ENCODE measurements at places on chromosomes 5 and 9.

- no peak for DNase-seq
Measured at GRCh38 chr5:180603076-180603594, 11.8 kb upstream of the SCGB3A1 start.

- DNase-seq, result no peak
Measured at GRCh38 chr9:93906195-93906880, 48.8 kb downstream of the BARX1 start.

DNA sequence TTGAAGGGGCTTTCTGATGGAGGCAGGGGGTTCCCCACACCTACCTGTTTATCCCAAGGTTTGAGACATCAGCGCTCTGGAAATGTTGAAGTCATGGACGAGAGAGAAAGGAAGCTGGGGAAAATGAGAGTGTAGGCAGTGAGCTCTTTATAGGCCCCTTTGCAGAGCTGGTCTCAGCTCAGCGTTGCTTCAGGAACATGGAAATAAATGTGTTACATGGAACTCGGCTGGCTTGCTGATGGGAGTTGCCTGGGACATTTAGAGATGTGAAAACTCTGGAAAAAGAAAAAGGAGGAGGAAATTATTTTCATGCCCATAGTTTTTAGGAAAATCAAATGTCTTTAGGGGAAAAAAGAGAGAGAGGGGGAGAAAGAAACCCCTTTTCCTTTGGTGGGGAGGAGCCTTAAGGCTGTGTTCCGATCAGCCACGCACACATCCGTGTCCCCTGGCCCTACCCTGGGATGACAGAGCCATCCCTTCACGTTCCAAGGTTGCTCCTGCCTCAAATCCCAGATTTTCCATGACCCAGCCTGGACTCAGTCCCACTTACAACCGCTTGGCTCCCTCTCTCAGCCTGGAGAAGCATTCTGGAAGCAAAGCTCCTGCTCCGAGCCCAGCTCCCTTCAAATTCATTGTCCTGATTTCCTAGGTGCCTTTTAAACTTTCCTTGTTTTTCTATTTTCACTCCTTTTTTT is 78.3 kb downstream of the COL27A1 start:
- no peak for DNase-seq

GRCh38 chr5:109496112-109496511 is 86.3 kb upstream of the PJA2 start:
- no peak for DNase-seq

DNA sequence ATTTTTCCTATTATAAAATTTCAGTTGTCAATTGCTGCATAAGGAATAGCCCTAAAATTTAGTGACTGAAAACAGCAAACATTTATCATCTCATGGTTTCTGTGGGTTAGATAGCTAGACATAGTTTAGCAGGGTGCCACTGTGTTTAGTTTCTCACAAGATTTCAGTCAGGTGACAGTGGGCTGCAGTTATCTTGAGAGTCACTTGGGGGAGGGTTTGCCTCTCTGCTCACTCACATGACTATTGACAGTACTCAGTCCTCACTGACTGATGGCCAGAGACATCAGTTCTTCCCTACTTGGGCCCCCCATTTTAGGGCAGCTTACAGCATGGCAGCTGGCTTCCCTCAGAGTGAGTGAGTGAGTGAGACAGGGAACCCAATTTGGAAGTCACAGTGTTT is 42.0 kb downstream of the PBX3 start:
- no peak for DNase-seq

DNA sequence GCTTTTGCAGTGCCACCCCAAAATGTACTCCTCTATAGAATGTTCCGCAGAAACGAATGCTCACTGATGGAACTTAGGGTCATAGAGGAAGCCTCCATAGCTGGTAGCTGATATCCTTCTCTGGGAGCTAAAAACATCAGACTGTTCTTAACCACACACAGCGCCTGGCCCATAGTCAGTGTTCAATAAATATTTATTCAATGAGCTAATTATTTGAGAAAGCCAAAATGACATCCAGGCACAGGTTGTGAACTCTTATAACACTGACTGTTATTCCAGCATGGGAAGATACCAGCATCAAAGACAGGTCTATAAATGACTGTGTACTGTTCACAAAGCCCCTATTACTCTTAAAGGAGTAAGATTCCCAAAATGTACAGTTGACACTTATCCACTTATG is 12.9 kb downstream of the GDF9 start:
- DNase-seq, result no peak

DNA sequence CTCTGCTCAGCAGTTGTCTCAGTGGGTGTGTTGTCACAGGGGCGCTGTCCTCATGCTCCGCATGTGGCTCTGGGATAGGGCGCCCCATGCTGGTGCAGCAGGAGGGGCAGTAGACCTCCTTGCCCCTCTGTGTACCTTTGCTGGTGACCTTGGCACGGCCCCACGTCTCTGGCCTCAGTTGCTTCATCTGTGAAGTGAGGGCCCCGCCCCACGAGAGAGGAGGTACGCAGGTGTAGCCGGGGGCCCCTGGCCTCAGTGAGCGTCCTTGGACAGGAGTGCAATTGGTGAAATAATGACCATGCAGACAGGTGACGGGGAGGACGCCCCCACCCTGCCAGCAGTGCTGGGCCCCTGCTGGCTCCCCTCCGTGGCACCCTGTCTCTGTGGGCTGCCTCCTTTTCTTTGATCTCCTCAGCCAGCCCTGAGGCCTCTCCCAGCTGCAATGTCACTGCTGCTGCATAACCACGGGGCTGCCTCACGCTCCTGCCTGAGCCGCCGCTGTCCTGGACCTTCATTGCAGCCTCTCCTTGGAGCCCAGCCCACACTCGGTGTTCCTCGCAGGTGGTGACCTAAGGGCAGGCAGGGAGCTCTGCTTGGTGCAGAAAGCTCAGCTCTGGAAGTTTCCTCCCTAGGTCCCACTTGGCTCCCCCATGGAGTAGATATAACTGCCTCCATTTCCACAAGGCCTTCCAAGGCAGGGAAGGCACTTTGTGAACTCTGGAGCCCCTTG is 57.3 kb downstream of the PHF2 start:
- no peak for DNase-seq

DNA sequence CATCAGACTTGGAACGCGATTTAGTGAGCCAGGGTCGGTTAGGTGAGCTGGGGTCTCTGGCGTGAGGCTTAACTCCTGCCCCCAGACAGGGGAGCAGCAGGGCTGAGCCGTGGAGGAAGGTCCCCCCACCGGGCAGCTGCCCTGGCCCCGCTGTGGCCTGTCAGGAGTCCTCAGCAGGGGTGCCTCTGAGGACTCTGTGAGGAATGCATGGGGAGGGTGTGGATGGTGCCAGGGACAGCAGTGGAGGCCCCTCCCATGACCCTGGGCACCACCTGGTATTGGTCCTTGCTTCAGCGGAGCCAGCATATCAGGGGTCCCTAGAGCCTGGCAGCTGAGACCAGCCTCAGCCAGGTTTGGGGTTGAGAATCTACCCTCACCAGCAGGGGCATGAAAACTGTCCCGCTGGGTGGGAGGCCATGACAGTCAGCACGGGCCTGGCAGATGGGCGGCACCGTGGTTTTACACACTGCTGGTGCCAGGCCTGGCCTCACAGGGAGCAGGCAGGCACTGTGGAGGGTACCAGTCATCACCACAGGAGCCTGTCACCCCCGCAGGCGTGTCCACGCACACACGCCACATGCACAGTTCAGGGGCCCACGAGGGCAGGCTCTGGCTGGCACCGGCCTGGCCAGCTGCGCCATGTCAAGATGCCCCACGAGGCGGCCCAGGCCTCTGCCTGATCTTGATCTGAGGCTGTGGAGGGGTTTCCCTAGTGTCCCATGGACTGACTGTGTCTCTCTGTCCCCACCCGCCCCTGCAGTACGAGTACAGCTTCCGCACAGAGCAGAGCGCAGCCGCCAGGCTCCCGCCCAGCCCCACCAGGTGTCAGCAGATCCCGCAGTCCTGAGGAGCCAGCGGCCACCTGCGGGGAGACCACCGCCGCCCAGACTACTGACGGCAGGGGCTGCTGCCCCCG is 111.1 kb upstream of the LMX1B start:
- DNase-seq, result no peak

GRCh38 chr5:139951296-139951924 is 91.7 kb downstream of the NRG2 start:
- no peak for DNase-seq

DNA sequence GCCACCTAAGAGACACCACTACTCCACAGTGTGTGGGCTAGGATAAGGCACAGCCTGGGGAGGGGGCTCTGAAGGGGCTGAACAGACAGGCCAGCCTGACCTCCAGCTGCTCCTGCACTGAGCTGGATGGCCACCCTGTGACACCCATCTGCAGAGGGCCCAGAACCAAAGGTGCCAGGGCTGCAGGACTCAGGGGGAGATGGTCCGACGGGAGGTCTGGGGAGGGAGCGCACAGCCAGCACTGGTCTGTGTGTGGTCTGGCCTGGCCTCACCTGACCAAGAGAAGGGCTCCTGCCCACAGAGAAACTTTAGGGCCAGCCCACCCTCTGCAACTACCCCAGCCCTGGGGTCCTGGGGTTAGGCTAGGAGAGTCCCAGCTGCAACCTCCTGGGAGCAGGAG is 789 bp downstream of the LTC4S start:
- DNase-seq, result no peak

GRCh38 chr9:116687754-116688135 is 640 bp downstream of the TRIM32 start:
- no peak for DNase-seq

DNA sequence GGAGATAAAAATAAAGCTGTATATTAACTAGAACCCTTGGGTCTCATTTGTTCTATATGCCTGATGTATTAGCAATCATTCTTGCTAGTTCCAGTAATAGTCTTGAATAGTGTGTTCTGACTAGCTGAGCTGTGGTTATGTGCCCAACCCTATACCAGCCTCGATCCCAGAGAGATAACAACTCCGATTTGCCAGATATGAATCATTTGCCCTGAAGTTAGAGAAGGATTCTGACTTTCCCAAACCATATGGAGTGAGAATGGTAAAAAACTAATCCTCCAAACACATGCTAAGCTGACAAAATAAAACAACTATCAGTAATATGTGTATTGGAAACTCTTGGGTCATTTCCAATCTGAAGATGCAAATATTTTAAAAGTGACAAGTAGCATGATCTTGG is 64.8 kb downstream of the ALDH1A1 start:
- no peak for DNase-seq

- no peak for DNase-seq
Measured at GRCh38 chr5:77086368-77086688, 757 bp downstream of the ZBED3 start.

DNA sequence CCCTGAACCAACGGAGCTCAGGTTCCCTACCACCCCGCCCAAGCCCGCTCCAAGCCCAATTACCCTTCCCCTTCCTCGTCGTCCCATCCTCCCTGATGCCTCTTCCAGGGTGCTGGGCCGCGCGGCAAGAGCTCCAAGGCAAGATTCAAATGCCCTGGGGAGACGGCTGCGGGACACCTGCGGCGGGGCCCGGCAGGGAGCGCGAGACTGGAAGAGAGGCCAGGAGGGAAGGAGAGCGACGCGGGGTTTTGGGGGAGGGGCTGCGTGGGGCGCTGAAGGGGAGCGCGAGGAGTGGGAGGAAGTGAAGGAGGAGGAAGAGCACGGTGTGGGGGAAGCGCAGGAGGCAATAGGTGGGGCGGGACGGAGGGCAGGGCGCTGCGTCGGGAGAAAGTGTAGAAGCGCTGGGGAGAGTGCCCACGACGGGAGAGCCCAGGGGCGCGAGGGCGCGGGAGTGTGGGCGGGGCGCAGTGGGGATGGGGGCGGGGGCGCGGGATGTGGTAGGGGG is 975 bp upstream of the NXNL2 start:
- DNase-seq, result peak; percentile 31

DNA sequence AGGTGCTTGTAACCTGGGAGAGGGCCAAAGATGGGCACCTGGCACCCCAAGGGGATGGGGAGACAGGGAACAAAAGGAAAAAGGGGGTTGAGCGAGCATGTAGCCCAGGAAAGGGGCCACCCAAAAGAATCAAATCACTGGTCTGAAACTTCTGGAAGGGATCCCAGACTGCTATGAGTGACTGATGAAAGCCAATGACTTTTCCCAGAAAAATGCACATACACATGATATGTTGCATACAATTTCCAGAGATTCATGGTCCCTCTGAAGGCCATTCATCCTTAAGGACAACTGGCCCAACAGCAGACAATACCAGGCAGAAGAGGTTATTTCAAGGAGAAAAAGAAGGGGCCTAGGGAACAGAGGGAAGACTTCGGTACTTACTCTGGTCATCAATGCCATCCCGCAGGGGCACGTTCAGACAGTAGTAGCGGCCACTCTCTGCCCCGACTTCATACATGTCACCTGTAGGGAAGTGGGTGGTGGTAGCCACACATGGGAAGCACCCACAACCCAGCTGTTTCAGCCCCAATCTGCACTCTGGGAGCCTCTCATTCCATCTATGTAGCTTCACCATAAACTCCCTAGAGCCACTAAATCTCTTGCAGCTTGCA is 8.4 kb downstream of the HDAC3 start:
- no peak for DNase-seq

- DNase-seq, result no peak
Measured at GRCh38 chr9:96116275-96117064, 185.5 kb downstream of the HSD17B3 start.

DNA sequence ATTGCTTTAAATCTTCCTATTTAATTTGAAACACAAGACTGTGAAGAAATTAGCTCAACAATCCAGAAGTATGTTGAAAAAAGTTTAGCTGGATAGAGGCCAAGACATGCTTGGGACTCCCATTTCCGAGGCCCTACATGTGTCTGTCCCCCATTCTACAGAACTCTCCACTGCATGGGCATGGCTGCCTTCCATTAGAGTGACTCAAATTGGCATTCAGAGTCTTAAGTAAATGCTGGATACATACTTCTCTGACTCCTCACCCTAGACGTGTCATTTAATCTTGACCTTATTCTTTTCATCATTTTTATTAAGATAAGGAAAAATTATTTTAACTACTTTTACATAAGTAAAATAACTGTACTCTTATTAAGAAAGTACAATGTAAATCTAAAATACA is 530.4 kb upstream of the CDH9 start:
- no peak for DNase-seq

DNA sequence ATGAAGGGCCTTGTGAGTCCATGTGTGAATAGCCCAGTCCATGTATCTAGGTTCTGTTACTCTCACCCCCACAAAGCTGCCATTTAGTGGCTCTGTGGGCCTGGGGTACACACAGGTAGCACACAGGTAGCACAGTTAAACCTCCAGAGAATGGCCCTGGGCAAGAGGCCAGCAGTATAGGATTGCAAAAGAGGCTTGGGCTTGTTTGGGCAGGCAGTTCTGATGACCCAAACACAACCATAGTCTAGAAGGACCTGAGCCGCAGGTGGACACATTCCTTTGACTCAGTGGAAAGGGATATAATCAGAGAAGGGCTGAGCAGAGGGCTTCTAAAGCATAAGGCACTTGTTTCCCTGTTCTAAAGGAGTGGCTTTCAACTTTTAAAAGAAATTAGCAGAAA is 326.8 kb upstream of the SGCD start:
- DNase-seq, result no peak

- peak; percentile 30 for DNase-seq
Measured at GRCh38 chr5:84393969-84394368, 9.3 kb upstream of the EDIL3 start.

GRCh38 chr5:100595152-100595811 is 60.1 kb downstream of the FAM174A start:
- peak; percentile 97 for DNase-seq

DNA sequence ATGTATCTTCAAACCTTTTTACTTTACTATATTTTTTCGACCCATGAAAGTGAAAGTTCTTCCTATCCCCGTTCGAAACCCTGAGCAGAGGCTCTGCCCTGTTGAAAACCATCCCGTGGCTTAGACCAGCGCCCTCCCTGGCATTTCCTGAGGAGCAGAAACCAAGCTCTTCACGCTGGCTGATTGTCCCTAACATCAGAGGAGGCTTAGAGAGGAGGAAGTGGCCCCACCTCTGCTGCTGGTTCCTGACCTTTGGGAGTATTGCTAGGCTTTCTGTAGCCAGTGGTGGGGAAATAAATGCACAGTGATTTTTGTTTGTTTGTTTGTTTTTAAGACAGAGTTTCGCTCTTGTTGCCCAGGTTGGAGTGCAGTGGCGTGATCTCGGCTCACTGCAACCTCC is 4.2 kb upstream of the PTGES start:
- no peak for DNase-seq

All from H4 (cell line).